ENCODE measurements at places on chromosomes 5 and 9.

DNA sequence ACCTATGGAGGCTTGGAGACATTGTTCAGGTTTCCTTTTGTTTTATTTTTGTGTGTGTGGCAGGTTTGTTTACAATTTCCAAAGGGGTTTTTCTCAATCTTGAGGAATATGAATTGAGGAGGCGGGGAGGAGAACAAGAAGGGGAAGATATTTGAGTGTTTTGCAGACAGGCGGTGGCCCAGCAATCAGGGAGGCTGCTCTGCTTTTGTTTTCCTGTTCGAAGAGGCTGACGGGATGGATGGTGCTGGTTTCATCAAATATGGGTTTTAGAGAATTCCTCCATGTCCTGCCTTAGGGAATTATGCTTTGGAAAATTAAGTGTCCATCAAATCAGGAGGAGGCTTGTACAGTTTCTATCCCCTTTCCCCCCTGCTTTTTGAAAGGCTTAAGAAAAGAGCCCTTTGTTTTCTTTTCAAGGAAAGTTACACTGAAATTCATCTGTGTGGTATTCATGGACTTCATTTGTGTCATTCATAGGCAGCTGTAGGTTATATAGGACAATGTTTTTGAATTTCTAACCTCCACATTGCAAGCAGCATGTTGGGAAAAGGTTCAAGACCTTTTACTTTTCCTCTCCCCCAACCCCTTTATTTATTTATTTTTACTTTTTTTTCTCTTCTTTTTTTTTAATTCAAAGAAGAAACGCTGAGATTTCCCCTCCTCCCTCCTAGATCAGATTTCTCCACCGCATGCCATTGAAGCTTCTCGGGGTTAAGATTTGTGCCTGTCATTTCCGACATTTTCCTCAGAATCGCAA is 107.4 kb downstream of the ZNF462 start:
- DNase-seq: no peak

GRCh38 chr9:37167456-37168047 is 47.2 kb downstream of the ZCCHC7 start:
- no peak for DNase-seq

GRCh38 chr9:110319781-110320492 is 17.7 kb downstream of the TXNDC8 start:
- no peak for DNase-seq

GRCh38 chr9:73951147-73951546 is 546.0 kb upstream of the RORB start:
- DNase-seq: no peak

DNA sequence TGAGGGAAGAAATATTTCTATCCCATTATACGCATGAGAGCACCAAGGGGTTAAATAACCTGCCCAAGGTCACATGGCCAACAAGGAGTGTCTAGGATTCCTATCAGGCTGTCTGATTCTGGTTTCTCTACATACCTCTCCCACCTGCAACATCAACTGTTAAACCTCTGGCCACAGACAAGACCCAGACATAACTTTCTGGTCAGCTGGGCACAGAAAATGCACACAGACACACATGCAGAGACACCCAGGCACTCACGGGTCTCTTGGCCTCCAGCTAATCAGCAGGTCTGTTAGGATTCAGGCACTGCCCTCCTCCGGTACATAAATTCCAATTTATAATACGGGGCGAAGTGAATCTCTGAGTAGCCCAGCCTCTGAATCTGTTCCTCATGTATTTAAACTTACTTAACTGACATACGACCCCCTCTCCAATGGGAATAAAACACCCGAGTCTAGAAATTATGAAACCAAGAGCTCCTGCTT is 1.5 kb downstream of the SEPTIN8 start:
- no peak for DNase-seq

GRCh38 chr5:82986404-82986803 is 90.8 kb downstream of the TMEM167A start:
- DNase-seq: no peak

Measured in NK-92 treated with Interleukin-12 subunit alpha and Interleukin-12 subunit beta, amount 100 ng/mL, for 24 hours (cell line).